ENCODE measurements at places on chromosomes 4 and X. TPM values are rescaled to one million over a fixed set of nuclear protein-coding genes. Genes with fewer than 3 reads are reported as not detected.

DNA sequence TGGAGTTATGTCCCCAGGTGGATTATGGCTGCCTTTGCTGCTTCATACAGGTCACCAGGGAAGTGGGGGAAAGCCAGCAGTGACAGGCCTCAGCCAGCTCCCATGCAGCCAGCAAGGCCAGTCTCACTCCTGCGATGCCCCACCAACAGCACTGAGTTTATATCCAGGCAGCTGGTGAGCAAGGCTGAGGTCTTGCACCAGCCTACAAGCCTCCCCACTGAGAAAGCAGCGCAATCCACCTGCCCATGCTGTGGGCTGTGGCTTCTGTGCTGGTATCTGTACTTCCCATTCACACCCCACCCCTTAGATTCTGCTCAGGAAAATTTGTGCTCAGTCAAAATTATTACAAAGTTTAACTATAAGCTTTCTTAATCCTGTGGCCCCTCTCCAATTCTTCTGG, 153.5 kb downstream of the HHIP start:
- DNase-seq: no peak

GRCh38 chrX:67044029-67044653, 405.3 kb upstream of the EDA2R start:
- no peak for DNase-seq

DNA sequence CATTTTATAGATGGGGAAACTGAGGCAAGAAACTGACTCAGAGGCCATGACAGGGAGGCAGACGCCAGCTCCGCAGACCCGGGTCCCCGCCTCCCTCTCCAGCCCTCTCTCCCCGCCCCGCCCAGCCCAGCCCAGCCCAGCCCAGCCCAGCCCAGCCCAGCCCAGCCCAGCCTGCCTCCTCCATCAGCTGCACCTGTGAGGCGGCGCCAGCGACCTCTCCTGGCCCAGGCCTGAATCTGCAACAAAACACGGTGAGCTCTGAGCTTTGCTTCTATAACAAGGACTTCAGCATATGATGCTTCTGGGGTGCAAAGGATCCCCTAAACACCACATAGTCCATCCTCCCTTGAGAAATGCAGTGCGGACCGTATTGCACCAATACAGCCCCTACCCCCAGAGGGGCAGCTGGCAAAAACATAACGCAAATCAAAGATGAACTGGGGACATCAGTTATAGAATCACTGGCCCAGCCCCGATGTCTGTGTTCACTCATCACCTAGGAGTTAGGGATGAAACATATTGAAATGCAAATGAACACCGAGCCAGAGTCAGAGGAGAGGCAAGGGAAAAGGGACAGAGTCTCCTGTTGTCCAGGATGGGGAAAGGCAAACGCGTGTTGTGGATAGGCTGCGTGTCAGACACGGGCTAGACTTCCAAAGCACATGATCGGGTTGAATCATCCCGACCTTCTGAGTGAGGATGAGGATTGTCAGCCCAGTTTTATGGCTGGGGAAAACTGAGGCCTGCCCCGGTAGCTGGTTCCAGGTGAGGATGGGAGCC, 216.1 kb upstream of the PSAPL1 start:
- no peak for DNase-seq

- no peak for DNase-seq
Measured at GRCh38 chrX:10130354-10130753, 26.4 kb upstream of the CLCN4 start.

GRCh38 chrX:77167993-77168392, 279.2 kb upstream of the FGF16 start:
- no peak for DNase-seq

DNA sequence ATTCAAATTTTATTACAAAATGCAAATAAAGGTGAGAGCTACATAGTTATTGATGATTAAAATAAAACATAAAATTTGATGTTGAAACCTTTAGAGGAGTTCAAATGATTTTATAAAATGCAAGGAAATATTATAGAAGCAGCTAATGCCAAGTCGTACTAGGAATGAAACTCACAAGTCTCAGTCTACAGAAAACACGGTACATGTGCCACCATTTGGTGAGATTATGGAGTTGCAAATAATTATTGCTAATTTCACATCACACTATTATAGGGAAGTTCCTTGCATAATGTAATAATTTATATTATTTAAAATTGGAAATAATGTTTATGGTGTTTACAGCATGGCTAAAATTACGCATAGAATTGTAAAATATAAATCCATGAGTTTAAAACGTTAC, 1601.7 kb upstream of the TENM3 start:
- DNase-seq: no peak

GRCh38 chrX:19121898-19122640, at the start of gene ADGRG2:
TSS of gene ADGRG2 (minus strand) at chrX:19122468. CDS start at chrX:19068834, 53,634 bp downstream.
- no peak for DNase-seq

Gene MRPS18C
- 23.9 TPM for total RNA-seq

Gene LRAT
- total RNA-seq: 0.35 TPM

Gene FAM47E
- 1.0 TPM for total RNA-seq

Gene SMARCA1
- total RNA-seq: 24.1 TPM
